ENCODE measurements at places on chromosomes 5 and 9.
A peak's percentile ranks its signal among the peaks of the same experiment; 100 is the strongest.

DNA sequence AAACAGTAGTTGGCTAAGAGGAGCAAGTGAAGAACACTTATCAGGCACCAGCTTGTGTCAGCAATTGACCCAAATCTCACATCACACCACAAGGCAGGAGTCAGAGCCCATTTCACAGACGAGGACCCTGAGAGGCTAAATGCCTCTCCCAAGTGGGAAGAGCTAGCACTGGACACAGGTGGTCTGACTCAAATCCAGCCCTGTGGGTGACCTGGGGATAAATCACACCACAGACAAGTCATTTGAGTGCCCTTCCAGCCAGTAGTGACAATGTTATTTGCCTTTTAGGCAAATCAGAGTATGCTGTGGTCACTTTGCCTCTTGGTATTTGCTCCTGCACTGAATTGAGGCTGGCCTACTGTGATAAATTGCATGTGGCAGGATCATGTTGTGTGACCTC is 138.7 kb downstream of the SYK start:
- no peak for DNase-seq

DNA sequence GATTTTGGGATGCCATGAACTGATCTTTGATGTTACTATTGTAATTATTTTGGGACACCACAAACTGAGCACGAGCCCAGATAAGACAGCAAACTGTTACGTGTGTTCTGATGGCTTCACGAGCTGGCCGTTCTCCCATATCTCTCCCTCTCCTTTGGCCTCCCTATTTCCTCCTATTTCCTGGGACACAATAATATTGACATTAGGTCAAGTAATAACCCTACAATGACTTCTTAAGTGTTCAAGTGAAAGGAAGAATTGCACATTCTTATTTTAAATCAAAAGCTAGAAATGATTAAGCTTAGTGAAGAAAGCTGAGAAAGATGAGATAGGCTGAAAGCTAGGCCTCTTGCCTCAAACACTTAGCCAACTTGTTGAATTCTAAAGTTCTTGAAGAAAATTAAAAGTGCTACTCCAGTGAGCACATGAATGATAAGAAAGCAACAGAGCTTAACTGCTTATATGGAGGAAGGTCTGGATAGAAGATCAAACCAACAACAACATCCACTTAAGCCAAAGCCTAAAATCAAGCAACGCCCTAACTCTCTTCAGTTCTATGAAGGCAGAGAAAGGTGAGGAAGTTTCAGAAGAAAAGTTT is 247.1 kb downstream of the LRRC70 start:
- no peak for DNase-seq

GRCh38 chr9:4933177-4933576 is 51.9 kb upstream of the JAK2 start:
- DNase-seq: no peak

- no peak for DNase-seq
Measured at GRCh38 chr9:34691936-34692315, 850 bp upstream of the CCL19 start.

- DNase-seq: no peak
Measured at GRCh38 chr5:159227452-159227851, 18.1 kb upstream of the RNF145 start.

GRCh38 chr9:87667164-87667738 is 58.7 kb upstream of the CTSL start:
- no peak for DNase-seq

DNA sequence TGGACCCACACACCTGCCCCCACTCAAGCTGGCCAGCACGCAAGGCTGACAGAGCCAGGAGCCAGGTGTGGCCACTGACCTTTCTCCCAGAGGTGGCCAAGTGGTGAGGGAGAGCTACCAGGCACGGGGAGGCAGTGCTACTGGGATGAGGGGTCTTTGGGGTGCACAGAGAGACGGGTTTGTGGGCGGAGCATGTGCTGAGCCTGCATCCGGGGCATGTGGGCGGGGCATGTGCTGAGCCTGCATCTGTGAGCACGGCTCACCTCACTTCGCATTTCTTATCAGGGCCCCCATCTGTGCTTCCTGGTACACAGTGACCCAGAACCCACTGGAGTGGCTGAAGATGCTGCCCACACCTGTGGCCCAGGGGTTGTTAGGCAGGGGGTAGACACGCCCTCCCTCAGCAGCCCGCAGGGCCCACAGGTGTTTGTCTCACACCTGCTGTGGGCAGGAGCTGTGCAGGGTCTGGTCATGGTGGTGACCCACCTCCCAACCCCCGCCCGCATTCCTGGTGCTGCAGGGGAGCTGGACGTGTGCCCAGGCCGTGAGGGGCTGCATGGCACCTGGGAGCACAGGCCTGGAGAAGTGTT is 21.5 kb downstream of the CCDC187 start:
- DNase-seq: no peak

DNA sequence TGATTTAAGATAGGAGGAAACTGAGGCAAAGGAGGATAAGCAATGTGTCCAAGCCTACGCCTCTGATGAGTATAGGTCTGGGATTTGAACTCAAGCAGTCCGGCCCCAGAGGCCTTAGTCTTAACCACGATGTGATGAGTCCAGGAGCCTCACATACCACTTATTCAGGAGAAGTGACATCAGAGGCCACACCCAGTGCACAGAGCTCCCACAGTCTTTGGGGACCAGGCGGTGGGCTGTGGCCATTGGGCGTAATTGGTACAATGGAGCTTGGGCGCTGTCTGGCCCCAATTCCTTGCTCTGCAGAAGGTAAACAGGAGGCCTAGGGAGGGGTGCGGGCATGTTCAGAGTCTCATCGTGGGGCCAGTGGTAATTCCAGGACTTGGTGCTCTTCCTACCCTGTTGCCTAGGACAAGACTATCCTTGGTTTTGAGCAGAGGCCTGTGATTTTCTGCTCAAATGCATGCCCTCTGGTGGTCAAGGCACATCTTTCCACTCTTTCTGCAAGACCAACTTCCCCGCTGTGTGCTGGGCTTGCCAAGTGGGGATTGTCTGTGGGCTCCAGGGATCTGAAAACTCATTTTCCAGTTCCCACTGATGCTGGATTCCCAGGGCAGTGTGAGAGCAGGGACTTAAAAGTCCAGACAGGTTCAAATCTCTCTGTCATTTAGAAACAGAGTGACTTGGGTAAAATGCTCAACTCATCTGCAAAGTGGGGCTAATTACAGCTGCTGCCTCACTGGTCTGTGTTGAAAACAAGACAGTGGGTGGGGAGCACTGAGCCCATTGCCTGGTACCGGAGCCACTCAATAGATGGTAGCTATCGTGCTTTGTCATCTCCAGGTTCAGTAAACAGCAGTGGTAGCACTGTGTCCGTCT is 15.8 kb downstream of the NDST1 start:
- peak; percentile 85 for DNase-seq

DNA sequence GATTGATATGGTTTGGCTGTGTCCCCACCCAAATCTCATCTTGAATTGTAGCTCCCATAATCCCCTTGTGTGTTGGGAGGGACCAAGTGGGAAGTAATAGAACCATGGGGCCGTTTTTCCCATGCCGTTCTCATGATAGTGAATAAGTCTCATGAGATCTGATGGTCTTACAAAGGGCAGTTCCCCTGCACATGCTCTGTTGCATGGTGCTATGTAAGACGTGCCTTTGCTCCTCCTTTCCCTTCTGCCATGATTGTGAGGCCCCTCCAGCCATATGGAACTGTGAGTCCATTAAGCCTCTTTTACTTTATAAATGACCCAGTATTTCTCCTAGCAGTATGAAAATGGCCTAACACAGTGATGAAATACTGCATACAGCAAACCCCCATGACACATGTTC is 84.8 kb upstream of the SELENOP start:
- no peak for DNase-seq

DNA sequence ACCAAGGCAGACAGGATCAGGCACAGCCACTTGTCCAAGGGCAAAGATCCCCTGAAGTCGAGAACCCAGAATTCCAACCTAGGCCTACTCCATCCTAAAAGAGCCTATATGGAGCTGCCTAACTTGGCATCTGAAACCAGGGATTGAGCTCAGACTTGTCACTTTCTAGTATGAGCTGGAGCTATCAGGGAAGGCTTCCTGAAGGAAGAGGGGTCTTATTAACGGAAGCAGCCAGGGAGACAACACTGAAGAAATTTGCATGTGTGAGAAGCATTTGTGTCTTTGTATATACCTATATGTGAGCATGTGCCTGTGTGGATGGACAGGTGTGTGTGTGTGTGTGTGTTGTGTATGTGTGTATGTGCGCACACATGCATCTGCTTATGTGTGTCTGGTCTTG is 4.7 kb upstream of the AQP7 start:
- DNase-seq: no peak

GRCh38 chr9:137241490-137242268 is 592 bp downstream of the TUBB4B start:
- peak; percentile 42 for DNase-seq

DNA sequence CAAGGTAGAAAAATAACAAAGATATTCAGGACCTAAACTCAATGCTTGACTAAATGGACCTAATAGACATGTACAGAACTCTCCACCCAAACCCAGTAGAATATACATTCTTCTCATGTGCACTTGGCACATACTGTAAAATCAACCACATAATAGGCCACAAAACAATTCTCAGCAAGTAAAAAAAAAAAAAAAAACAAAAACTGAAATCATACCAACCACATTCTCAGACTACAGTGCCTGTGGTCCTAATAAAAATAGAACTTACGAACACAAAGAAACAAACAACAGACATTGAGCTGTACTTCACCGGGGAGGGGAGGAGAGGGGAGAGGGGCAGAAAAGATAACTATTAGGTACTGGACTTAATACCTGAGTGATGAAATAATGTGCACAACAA is 114.1 kb upstream of the CD180 start:
- no peak for DNase-seq

DNA sequence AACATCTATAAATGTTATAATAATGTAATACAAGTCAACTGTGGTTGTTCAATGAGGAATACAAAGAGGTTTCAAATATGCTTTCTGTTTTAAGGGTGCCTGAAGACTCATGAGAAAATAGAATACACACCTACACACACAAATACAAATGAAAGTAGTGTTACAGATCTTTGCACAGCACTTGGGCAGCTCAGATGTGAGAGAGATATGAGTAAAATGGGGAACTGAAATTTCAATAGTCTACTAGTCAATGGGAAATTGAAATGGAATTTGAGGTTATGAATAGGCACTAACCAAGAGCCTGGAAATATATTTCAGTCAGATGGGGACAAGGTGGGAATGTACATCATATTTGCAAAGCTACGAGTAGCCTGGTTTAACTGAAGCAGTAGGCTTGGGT is 96.6 kb downstream of the ISL1 start:
- DNase-seq: no peak

GRCh38 chr5:173451031-173451430 is 122.8 kb upstream of the STC2 start:
- DNase-seq: peak; percentile 21

- DNase-seq: no peak
Measured at GRCh38 chr9:120235081-120235480, 344.9 kb downstream of the CDK5RAP2 start.

GRCh38 chr9:73824671-73825070 is 672.5 kb upstream of the RORB start:
- no peak for DNase-seq

- peak; percentile 99 for DNase-seq
Measured at GRCh38 chr5:149485655-149486615, 65.3 kb downstream of the CSNK1A1 start.

DNA sequence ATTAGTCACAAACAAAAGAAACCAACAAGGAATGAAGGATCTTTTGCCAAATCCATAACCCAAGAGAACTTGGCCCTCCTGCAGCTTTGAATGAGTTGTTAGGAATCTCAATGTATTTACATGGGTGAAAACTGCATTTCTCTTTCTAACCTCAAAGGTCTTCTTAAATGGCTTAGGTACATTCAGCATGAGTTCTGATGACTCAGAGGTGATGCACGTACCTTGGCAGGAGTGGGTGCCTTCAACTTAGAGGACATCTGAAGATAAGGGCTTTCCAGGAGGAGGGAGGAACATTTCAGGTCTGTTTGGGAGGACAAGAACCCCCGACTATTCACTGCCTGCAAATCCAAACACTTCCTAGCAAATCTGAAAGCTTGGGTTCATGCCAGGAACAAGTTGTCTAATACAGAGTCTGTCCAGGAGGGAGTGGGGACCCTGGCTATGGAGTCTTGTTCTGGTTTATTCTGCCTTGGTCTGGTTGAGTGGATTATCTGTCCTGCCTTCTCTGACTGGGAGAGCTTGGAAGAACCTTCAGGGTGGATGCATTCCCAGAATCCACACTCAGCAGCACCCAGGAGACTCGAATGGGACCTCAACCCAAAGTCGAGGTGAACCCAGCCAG is 65.7 kb downstream of the IRX2 start:
- no peak for DNase-seq

GRCh38 chr5:65722575-65723403 is 784 bp downstream of the NLN start:
- DNase-seq: peak; percentile 68

DNA sequence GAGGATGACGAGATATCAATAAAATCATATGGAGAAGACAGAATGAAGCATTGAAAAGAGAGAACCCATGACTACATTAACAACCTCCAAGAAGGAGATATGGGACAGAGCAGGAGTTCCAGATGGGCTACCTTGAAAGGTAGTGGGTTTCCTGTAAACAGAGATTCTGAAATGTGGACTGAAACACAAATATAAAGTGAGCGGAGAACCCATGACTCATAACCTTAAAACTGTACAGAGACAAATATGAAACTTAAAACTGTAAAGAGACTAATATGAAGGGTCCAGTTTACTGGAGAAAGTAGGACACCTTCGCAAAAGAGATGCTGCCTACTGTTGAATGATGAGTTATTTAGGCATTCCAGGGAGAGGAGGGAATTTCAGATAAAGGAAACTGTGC is 383.7 kb downstream of the CAAP1 start:
- no peak for DNase-seq

DNA sequence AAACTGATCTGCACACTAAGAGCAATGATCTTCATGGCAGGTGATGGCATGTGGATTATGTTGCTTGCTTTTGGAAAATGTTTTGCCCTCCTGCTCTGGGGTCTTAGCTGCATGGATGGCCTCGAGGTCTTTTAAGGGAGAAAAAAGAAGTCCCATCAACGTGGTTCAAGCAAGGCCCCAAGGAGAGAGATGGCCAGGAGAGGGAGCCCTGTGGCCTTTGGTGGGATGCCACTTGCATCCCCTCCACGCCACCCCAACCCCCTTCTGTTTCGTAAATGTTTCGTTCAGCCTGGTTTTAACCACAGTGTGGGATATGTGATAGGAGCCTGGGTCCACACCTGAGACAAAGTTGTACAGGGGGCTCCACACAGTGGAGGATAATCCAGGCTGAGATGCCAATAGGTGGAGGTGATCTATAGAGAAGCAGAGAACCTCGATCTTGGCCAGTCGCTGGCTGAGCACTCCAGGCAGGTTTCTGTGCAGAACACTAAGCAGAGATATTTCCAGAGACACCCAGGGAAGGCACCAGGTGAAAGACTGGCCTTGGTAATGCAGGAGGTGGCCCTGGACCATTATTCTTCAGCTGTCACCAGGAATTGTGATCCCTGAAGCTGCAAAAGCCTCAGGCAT is 25.8 kb upstream of the FRRS1L start:
- no peak for DNase-seq

Data from fibroblast of villous mesenchyme (primary cell).